ENCODE measurements at places on chromosomes 12 and 14.

DNA sequence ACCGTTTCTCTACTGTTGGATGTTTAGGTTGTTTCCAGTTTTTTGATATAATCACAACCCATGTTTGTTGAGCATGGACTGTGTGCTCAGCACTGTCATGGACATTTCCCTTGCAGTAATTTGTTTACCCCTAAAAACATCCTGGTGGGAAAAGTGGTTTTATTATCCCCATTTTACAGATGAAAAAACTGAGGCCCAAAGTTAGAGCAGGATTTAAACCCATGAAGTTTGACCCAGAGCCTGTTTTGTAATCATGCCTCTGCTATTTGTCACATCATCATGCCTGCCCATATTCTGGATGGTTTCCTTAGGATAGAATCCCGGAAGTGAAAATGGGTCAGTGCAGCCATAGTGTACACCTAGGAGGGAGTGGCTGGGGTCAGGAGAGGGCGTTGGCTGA is 17.0 kb upstream of the LRP1-AS start:
- no peak for DNase-seq

GRCh38 chr14:49189375-49189774 is 396.8 kb downstream of the RPS29 start:
- no peak for DNase-seq

DNA sequence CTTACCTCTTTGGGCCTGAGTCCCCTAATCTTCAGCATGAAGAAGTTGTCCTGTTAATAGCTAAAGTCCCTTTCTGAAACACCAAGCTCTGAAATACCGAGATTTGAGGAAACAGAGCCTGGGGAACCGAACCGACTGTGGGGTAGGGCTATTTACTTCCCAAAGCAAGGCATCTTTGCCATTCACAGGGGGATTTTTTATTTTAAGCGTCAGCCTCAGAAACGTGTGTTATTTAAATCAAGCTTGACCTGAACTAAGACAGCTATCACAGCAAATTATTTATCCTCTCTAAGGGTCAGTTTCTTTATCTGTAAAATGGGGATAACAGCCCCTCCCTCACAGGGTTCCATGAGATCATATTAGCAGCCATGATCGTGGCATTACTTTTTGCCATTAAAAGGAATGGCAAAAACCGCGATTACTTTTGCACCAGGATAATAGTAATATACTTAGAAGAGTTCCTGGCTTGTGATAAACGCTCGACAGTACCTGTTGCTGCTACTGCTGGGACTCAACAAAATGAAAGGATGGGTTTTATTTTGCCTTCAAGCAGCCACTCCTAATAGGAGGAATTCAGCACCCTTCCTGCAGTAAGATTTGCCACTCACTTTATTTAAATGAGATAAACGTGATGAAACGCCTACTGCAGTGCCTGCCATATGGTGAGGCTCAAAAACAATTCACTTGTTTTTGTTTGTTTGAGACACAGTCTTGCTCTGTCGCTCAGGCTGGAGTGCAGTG is 1.3 kb upstream of the CORO1C start:
- no peak for DNase-seq

DNA sequence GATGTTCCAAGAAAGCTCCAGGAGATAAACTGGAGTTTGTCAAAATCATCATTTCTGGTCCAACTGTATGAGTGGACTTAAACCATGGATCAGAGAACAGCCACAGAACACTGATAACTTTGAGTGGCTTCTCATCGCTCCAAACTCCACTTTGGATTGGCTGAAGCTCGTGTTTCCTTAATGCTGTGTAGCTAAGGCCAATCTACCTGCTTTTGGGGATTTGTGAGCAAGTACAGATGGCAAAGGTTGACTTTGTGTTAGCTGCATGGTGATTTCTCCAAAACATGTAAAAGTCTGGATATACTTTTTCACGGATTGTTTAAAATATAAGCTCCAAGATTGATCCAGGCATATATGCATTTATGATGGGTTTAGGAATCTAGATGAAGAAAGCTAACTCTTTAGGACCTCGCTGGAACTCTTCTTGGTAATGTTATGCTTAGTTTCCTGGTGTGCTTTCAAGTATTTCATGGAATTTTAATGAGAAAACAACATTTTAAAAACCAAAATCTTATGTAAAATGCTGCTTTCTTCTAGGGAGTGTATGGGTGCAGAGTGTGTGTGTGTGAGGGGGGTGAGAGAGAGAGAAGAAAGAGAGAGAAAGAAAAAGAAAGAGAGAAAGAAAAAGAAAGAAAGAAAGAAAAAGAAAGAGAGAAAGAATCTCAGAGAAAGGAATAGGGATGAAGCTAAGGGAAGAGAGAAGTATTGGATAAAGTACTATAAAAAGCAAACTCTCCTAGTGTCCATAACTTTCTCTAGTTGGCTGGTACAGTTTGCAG is 11.6 kb upstream of the PAX9 start:
- DNase-seq: no peak

DNA sequence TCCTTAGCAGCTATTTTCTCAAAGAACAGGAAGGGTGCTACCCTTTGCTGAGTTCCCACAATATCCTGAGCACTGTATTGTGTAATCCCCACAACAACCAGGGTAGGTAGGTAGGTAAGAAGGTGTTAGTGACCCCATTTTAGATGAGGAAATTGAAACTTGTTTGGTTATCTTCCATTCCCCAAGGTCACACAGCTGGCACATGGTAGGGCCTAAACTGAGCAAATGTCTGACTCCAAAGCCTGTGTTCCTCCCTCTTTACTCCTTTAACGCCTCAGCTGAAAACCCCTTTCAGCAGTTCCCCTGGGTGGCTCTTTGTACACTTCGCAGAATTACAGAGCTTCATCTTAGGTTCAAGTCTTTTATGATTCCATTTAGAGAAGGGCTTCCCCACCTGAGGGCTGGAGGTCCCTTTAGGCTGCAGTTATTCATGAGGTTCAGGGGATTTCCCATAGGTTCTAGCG is 26.5 kb upstream of the RIC8B start:
- DNase-seq: no peak

DNA sequence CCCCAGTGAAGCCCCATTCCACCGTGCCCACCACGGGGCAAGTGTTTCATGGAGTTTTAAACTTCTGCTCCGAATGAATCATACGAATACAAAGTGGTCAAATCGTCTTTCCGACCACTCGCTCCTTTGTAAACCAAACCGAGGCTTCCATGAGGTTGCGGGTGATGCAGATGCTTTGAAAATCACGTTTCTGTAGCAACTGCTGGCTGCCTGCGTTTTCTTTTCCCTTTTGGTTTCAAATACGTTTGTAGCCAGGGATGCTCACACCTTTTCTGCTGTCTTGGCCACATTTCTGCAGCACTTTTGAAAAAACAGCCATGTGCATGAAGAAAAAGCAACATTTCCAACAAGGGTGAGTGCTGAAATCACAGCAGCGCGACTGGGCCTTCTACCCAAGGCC is 33.7 kb downstream of the RFLNA start:
- no peak for DNase-seq

DNA sequence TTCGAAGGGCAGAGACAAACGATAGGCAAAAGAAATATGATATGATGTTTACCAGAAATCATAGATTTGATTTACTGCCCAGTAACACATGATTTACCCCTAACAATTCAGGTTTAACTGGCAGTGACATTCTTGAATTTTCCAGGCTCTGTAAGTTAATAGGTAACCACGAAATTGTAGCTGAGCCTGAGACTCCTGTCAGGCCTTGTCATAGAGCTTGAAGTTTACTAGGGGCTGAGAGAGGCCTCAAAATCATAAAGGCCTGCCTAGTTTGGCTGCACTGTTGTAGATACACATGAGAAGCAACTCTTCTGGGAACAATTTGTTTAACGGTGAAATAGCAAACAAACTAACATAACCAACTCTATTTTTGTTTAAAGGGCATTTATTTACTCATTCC is 3.3 kb downstream of the ERP27 start:
- DNase-seq: no peak

GRCh38 chr14:93171376-93171775 is 13.3 kb downstream of the MOAP1 start:
- no peak for DNase-seq
